ENCODE measurements at places on chromosomes 12 and 14.
A peak's percentile ranks its signal among the peaks of the same experiment; 100 is the strongest.

DNA sequence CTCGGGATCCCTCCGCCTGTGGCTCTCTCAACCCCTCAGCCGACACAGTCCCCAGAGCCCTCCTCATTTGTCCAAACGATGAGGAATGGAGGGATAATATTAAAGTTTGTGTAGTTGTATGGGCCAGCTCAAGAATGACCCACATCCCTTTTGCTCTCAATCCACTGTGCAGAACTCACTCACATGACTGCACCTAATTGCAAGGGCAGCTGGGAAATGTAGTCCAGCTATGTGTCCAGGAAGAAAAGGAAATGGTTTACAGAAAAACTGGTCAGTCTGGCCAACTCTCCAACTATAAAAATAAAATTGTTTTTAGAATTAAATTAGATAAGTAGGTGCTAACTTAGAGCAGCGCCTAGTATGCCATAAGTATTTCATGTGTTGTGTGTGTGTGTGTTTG lies 66.6 kb downstream of the GALNT8 start:
- no peak for DNase-seq

DNA sequence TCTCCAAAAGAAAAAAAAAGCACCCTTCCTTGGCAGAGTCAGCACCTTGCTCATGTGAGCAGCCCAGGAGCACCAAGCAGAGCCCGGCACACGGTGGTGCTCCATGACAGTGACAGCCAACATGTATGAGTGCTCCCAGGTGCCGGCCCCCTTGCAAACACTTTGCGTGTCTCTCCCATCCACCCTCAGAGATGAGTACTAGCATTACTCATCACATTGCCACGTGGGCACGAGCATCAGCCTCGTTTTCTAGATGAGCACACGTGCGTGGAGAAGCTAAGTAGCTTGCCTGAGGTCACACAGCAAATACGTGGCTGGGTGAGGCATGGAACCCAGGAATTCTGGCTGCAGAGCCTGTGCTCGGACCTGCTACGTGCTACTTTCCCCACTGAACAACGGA lies 177.9 kb upstream of the PRMT8 start:
- DNase-seq = no peak

DNA sequence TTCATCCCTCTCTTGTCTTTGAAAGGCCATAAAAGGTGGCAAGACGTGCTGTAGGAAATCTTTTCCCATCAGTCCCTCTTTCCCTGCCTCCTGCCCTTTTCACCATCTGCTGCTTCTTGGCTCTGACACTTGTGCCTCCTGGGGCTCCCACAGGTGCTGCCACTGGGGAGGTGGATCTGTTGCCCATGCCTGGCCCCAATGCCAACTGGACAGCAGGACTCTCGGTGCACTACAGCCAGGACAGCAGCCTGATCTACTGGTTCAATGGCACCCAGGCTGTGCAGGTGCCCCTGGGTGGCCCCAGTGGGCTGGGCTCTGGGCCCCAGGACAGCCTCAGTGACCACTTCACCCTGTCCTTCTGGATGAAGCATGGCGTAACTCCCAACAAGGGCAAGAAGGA lies 6.5 kb downstream of the CLSTN3 start:
- no peak for DNase-seq

- DNase-seq = peak; percentile 81
These were observed 18.0 kb downstream of the TNFAIP2 start for GRCh38 chr14:103141117-103141796.

GRCh38 chr12:12492547-12492946 lies 70.1 kb downstream of the DUSP16 start:
- no peak for DNase-seq

DNA sequence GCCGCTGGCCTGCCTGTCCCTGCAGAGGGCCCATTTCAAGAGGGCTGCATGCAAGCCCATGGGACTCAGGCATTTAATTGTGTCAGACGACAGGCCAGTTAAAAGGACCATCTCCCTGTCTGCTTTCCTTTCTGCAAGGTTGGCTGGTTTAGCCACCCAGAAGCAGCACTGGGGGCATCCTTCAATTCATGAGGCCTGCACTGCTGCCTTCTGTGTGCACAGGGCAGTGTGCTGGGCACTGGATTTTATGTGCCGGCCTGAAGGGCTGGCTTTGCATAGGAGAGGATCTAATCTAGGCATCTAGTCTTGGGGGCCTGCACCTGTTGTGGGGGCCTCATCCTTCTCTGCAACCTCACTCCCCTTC lies 114.1 kb upstream of the FKBP4 start:
- no peak for DNase-seq

- DNase-seq = peak; percentile 61
These were observed 11.1 kb upstream of the KRT7 start for GRCh38 chr12:52221912-52222457.

DNA sequence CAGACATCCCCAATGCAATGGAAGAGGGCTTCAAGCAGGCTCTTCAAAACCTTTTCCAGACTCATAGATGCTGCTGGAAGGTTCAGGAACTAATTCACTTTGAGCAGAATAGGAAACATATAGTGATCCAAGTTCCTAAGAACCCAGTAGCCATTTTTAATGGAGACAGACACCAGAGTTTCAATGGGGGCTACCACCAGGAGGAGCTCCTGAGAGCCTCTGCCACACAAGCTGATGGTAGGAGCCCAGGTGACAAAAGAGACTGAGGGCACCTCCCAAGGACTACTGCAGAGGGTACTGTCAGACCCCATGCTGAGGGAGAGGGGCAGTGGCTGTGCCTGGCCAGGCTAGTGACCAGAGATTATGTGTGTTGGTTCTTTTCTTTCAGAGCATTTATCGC lies 45.9 kb downstream of the IFNG start:
- DNase-seq = no peak

DNA sequence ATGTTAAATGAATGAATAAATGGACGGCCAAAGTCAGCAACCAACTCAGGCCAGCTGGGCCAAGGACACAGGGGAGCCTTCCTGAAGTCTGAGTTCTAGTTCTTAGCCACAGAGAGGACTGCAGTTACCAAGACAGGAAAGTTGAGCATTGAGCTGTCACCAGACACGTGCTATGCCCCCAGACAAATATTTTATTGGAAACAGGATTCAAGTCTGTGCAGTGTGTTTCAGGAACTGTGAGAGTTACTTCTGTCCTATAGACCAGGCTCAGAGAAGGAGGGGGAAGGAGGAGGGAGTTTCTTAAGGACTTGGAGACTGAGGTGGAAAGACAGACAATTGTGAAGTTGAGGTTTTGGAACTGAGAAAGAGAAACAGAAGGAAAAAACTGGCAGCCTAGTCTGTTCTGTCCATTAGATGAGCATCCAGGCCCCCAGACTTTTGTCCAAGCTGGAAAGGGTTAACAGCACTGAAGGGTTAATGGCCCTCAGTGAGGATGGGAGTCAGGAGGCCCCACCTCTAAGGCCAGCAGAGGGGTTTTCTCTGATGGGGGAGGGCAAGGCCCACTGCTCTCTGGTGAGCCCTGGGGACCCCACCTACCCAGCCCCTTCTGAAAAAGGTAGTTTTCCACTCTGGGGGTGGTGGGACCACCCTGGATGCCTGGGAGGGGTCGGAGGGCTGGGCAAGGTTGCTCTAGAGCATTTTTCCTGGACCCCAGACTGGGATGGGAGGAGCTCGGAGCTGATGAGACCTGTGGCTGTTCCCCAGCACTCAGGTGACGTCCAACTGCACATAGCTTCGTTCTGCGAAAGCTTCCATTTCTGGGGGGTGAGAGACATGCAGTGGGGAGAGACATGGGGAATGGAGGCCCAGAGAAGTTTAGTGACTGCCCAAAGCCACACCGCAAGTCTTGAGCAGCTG lies 6.9 kb upstream of the CMKLR1 start:
- DNase-seq = no peak

GRCh38 chr12:24775073-24775472 lies 173.8 kb downstream of the BCAT1 start:
- no peak for DNase-seq

GRCh38 chr12:56996793-56997545 lies 9.4 kb downstream of the ZBTB39 start:
- no peak for DNase-seq

GRCh38 chr12:48510111-48510510 lies 15.3 kb upstream of the OR8S1 start:
- no peak for DNase-seq

GRCh38 chr12:109482491-109482890 lies 5.1 kb downstream of the UBE3B start:
- DNase-seq = no peak

DNA sequence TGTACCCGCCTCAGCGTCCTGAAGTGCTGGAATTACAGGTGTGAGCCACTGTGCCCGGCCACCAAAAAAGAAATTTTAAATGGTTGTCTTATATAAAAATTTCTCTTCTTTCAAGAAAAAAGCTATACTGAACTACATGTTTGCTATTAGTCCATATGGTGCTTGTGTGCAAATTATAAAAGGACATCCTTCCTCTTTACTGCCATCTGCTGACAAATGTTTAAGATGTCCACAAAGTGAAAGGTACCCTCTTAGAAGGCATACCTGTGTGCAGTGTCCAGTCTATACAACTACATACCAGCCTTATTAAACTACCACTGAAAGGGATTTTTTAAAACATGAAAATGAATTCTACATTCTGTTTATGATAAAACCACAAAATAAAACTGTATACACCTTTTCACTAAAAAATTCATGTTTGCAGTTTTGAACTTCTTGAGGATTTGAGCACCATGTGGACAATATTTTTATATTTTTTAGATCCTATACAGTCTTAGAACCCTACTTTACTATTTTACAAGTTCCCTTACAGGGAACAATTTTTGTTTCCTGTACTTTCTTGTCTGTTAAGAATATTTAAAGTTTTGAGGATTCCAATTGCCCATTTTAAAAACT lies 32.8 kb upstream of the TOMM20L start:
- DNase-seq = no peak

DNA sequence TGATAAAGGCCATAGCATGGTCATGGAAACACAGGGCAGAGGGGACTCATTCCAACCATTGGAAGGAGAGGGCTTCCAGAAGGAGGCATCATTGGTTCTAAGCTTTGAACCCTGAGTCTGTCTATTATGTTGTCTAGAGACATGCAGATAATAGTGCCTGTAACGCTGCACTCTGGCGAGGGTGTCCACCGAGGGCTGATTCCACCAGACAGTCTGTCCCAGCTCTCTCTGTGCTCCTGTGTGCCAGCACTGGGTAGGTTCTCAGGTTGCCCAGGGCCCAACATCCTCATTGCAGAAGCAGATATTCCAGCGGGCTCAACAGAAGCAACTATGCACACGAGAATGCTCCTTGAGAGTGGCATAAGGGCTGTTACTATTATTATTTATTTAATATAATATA lies 18.7 kb upstream of the CLMN start:
- no peak for DNase-seq

- peak; percentile 46 for DNase-seq
These were observed 74.0 kb upstream of the MDM1 start for GRCh38 chr12:68406134-68406576.

DNA sequence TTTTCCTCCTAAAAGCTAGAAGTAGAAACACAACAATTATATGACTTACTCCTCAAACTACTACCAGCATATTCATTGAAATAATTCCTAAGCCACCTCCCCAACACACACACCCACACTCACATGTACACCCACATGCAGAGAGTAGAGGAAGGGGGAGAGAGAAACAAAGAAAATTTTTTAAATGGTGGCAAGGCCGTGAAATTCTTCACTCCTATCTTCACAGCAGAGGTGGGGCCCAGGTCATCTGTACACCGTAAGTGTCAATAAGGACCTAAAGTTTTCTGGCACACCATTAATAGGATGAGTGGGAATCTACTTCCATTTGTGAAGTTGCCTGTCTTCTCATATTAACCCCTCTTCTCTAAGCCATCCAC lies 73.9 kb upstream of the EGLN3 start:
- no peak for DNase-seq

GRCh38 chr14:55950135-55950534 lies 168.1 kb upstream of the PELI2 start:
- DNase-seq = no peak

DNA sequence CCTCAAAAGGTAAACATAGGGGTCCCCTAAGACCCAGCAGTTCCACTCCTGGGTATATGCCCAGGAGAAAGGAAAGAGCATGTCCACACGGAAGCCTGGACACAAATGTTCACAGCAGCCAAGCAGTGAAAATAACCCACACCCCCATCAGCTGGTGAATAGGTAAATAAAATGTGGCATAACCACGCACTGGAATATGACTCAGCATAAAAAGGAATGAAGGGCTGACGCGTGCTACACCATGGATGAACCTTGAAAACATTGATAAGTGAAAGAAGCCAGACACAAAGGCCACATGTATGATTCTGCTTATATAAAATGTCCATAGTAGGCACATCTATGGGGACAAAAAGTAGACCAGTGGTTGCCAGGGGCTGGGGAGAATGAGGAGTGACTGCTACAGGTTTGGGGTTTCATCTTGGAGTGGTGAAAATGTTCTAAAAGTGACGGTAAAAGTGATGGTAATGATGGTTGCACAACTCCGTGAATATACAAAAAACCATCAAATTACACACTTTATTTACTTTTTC lies 3.8 kb upstream of the SCARB1 start:
- DNase-seq = no peak

Data from H54 (cell line).